ENCODE measurements at places on chromosomes 4 and X.

DNA sequence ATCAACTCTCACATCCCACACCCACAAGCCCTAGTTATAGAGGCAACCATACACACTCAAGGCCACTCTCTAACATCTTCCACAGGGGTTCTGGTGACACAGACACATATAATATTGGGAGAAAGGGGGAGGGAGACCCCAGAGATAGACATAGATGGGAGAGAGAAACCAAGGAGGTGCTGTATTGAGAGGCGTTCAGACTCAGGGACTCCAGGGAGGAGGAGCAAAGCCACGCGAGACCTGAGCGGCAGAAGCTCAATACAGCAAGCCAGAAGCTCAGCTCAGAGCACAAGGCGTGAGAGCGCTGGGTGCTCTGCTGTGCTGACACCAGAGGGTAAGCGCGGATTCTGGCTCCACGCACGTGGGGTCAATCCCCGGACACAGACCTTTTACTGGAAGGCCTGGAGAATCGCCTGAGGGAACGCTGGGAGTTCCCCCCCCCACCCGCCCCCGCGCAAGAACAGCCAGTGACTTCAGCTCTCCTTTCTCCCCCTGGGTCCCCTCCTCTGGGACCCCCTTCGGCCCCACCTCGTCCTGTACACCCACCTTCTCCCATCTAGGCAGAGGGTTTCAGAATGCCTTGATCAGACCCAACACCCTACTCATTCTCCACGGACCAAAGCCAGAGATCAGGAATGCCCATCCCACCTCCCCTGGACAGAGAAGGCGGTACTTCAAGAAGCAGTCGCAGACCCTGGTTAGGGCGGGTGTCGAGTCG lies 8.7 kb downstream of the MSX1 start:
- DNase-seq, result no peak

- DNase-seq, result no peak
Observed at GRCh38 chr4:57117491-57117890, 7.3 kb upstream of the IGFBP7 start.

DNA sequence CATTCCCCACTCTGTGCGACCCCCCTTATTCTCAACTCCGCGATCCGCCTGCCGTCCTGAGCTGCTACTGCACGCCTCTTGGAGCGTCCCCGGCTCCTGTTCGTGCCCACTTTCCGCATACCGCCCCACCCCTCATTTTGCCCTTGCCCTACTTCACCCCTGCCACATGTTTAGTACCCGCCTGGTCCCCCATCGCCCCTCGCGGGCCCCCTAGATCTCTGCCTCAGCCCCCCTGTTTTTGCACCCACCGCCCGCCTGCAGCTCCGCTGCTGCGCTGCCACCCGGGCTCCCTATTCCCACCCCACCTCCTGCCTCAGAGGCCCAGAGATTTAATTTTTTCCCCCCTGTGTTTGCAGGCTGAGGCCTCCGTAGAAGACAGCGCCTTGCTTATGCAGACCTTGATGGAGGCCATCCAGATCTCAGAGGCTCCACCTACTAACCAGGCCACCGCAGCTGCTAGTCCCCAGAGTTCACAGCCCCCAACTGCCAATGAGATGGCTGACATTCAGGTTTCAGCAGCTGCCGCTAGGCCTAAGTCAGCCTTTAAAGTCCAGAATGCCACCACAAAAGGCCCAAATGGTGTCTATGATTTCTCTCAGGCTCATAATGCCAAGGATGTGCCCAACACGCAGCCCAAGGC lies 1.4 kb downstream of the MAGED1 start:
- peak; percentile 49 for DNase-seq

DNA sequence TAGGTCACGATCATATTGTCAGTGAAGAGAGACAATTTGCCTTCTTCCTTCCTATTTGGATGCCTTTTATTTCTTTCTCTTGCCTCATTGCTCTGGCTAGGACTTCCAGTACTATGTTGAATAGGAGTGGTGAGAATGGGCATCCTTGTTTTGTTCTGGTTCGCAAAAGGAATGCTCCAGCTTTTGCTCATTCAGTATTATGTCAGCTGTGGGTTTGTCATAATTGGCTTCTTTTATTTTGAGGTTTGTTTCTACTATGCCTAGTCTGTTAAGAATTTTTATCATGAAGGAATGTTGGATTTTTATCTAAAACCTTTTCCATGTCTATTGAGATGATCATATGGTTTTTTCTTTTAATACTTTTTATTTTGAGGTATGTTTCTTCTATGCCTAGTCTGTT lies 152.3 kb upstream of the MAD2L1 start:
- no peak for DNase-seq

- no peak for DNase-seq
Observed at GRCh38 chrX:49282647-49283011, 13.0 kb downstream of the PPP1R3F start.

DNA sequence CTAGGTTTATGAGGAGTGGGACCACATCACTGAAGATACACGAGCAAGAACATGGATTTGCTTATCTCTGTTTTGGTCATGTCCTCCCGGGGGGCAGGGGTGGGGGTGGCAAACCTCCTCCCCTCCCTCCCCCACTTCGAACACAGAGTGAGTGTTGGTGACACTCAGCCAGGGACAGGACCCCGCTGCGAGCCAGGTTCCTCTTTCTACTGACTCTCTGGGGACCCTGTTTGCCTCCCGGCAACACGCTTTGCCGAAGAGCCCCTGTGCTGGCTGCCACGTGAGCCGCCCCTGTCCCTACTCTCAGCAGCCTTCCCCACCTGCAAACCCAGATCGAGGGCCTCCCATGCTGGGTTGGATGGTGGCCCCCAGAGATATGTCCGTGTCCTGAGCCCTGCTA lies 34.7 kb downstream of the P2RY8 start:
- no peak for DNase-seq

GRCh38 chrX:68784816-68785215 lies 44.0 kb upstream of the EFNB1 start:
- DNase-seq, result no peak

DNA sequence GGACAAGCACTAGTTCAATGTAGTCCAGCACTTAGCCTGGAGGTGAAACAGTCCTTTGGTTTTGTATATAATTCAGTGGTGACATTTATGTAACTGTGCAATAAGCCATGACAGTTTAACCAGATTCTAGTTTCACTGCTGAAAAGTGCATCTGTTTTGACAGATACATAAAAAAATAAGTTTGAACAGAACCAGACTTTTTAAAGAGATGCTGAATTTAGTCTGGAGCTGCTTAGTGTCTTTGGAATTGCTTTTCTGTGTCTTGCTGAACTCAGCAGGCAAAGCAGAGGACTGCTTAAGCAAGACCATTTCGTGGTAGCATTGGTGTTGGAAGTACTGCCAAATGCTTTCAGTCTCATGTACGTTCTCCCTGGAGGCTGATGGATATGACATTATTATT lies 393.5 kb downstream of the MAPK10 start:
- DNase-seq, result no peak

- no peak for DNase-seq
Observed at GRCh38 chr4:81580346-81580993, 108.8 kb upstream of the RASGEF1B start.

DNA sequence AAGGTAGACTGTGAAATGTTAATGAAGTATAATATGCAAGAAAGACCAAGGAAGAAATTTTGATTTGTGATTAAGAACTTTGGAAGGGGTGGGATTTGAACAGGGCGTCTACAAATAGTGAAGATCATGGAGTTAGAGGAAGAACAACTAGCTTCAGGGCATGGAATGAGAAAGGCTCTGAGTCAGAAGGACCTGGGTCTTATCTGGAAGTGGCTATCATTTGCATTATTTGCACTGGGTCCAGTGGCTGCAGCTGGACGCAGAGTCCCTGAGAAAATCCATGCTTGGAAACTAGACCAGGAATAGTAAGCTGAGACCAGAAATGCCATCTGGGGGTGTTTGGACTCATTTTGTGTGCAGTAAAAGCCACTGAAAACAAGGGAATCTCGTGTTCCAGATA lies 4.3 kb upstream of the LIMCH1 start:
- no peak for DNase-seq

GRCh38 chr4:3122081-3122563 lies 47.6 kb downstream of the HTT start:
- no peak for DNase-seq

- no peak for DNase-seq
Observed at GRCh38 chr4:8882239-8882638, 10.6 kb upstream of the HMX1 start.

GRCh38 chrX:43239356-43239755 lies 416.7 kb upstream of the MAOA start:
- no peak for DNase-seq

DNA sequence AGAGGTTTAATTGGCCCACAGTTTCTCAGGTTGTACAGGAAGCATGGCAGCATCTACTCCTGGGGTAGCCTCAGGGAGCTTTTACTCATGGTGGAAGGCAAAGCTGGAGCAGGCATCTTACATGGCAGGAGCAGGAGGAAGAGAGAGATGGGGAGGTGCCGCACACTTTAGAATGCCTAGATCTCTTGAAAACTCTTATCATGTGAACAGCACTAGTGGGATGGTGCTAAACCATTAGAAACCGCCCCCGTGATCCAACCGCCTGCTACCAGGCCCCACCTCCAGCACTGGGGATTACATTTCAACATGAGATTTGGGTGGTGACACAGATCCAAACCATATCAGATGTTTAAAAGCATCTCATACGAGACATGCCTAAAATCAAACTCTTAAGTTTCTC lies 41.6 kb upstream of the SCOC start:
- DNase-seq, result no peak

- no peak for DNase-seq
Observed at GRCh38 chrX:135411893-135412292, 9.9 kb upstream of the SMIM10L2A start.

GRCh38 chr4:88981556-88981955 lies 75.4 kb downstream of the FAM13A start:
- no peak for DNase-seq

- no peak for DNase-seq
Observed at GRCh38 chr4:161702287-161702686, 461.5 kb downstream of the FSTL5 start.

DNA sequence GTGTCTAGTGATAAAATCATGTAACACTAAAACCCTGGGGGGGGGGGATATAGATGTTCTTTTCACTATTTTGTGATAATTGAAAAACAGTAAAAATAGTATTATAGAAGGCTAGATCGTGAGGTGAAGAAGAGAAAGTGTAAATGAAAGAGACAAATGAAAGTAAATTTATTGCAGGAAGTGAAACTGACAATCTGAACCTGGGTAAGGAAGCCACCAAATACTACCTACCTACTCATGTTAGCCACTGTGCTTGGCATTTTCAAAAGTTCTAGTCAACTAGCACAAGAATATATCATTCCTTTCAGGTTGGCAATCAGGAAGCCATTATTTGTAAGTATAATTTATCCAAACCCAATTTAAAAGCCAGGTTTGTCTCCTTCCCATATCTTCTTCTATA lies 1366.1 kb downstream of the FAM133A start:
- DNase-seq, result no peak

DNA sequence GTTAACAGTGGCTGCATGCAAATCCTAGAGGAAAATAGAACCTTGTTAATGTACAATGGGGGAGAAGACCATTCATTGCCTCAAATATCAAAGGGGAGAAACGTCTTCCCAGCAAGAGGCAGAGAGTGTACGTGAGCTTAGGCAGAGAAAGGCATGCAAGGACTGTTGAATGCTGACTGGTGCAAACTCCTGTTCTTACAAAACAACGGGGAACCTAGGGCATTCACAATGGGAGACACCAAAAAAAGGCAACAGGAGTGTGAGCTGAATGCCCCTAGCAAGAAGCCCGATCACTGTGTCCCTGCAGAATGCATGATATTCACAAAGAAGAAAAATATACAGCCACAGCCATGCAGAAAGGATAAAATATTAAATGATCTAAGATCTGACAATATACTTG lies 184.9 kb downstream of the NSUN7 start:
- DNase-seq, result no peak

DNA sequence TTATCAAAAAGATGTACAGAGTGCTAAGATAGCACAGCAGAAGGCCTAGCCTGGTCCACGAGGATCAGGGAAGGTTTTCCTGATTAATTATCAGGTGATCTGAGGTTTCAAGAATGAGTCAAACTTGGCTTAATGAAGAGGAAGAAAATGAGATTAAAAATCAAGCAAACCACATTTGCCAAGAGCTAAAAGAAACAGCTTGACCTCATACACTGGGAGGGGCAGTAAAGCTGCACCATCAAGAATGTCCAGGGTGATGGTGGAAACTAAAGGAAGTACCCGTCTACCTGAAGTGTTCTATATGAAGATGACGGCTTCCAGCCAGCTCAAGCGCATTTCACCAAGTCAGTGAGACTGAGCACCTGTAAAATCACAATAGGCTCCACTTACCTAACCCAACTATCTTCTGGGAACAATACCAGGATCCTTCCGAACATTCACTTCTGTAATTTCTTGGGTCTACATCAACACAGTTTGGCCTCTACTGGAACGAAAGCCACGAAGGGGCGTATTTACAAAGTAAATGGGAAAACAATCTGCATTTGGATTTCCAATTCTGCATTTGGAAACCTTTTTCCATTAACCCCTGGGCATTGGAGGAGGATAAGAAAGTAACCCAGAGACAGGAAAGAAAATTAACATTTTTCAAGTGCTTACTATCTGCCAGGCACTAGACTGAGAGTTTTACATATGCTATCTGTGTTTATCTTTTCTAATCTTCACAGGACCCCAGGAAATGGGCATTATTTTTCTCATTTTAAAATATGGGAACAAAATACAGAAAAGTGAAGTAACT lies 114.0 kb upstream of the DCLK2 start:
- DNase-seq, result no peak

DNA sequence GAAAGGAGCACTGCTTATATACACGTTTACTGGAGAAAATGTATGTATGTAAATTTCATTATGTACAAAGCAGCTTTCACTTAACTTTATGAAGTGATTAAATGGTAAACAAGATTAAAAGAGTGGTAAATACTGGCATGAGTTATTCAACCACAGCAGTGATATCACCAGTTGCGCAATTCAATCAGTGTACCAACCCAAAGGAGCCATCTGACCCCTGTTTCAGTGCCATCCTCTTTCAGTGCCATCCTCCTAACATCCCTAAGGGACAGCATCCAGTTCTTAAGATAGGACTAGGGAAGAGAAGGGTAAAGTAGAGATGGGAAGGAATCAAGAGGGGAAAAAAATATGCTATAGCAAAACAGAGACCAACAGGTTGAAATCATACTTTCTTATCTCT lies 16.2 kb downstream of the HPF1 start:
- DNase-seq, result no peak

DNA sequence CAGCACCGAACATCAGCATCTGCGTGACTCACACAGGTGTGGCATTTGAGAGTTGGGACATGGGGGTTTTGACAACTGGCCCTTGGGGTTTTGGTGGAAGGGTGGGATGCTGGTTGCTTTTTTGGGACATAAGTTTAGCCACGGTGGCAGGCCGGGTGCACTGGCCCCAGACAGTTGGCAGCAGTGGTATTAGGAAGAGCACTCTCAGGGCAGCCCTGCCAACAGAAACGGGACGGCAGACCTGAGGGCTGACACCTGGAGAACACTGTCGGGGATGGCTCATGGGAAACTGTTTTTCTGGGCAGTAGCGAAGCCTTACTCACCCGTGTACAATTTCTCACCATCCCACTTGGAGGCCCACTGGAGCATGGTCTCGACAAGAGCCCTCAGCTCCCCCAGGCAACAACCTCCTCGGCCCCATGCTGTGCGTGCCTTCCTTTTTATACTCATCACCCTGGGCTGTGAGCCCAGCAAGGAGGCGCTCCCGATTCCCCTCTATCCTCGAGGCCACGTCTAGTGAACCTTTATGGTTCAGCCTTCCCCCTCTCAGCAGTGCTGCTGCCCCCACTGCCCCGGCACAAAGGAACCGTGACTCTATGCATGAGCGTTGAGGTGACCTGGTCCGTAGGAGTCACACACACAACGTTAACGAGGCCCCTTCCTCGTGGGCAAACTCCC lies 30.6 kb downstream of the WDR1 start:
- DNase-seq, result no peak

GRCh38 chrX:84322083-84322827 lies 134.3 kb upstream of the RPS6KA6 start:
- DNase-seq, result no peak
